ENCODE measurements at places on chromosomes 12 and 14.

DNA sequence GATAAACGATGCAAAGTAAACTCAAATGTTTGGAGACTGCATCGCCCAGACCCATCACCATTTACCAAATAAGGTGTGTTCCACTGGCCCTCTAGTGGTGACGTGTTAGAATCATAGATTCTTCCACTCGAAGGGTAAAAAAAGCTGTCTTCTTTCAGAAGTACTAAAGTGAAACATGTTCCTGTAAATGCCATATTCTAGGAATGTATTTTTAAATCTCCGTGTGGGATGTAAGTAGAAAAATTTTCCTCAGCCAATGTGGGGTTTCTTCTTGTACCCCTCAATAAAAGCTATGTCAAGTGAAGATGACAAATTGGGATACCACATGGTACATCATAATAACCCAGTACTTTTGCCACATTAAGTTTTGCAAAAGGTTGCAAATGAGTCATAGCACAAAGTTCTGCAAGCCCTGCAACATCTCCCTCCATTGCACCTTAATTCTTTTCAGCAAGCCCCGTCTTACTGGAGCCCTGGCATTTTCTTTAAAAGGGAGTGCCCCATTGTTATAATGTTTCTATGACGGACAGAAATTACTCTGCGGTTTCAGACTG lies 100.8 kb downstream of the CCER1 start:
- no peak for DNase-seq

DNA sequence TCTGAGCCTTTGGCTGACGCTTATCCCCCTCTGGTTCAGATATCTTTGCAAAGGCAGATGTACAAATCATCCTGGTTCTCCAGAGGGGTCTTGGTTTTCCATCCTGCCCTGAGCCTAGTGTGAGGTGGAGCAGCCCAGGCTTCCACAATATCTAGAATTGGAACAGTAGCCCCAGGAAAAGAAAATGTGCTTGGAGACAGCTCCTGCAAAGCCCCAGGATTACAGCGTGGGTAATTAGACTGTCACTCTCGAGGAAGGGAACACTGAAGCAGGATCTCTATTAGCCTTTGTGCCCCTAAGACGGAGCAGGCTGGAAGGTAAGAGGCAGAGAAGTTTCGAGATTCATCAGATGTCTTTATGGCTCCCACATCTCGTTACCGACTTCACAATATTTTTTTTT lies 59.4 kb downstream of the TMEM132C start:
- no peak for DNase-seq

GRCh38 chr12:95593266-95593871 lies 42.1 kb upstream of the USP44 start:
- no peak for DNase-seq

DNA sequence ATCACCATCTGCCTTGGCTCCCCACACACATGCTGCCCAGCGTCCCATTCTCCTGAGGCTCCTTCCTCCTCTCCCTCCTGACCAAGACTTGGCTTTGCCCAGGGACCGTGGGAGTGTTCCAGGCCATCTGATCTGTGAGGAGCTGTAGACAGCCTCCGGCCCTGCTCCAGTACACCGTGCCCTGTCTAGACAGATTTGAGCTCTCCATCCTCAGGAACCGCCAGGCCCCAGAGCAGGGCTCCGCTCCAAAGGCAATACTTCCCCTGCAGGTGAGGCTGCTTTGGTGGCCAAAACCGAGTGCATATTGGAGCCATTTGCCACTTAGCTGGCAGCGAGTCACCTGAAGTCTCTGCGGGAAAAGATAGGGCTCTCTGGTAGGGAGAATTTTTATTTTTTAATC lies 147.4 kb downstream of the ANO2 start:
- DNase-seq: no peak

DNA sequence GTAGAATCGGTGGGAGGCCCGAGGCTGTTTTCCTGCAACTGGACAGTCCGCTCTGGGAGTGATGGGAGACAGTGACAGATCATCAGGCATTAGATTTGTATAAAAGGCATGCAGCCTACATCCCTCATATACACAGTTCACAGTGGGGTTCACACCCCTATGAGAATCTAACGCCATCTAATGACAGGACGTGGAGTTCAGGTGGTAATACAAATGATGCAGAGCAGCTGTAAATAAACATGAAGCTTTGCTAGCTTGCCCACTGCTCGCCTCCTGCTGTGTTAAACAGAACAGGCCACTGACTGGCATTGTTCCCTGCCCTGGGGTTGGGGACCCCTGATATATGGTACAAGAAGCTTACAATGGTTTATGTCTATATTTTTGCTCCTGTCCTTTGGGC lies 179.0 kb downstream of the LRFN5 start:
- no peak for DNase-seq

DNA sequence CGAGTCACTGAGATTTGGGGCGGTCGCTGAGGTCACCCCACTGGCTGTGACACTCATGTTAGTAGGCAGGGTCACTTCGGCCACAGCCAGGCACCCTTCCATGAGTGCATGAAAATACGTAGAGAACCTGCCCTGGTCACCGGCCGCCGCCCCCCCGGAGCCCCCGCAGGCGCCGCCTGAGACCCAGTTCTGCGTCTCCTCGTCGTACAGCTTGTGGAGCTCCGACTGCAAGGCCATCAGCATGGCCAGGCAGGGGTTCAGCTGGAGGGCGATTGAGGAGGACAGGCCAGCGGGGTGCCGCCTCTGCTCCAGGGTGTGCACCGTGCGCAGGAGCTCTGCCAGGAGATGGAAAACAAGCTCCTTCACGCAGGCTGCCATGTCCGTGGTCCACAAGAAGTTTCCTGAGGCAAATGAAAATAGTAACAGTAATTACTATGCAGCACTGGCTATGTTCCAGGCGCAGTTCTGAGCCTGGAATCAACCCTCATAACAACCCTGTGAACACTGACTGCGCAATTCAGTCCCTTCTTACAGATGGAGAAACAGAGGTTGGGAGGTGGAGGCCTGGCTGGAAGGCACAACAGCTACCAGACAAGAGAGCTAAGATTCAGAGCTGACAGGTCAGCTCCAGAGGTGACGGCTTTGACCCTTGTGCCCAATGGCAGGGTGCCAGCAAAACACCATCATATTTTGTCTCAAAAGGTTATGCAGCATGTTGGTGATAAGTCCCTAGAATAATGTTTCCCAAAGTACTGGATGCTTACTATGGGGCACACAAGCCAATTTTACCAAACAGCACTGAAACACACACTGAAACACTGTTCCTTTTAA lies 59.9 kb downstream of the TRAFD1 start:
- DNase-seq: no peak

DNA sequence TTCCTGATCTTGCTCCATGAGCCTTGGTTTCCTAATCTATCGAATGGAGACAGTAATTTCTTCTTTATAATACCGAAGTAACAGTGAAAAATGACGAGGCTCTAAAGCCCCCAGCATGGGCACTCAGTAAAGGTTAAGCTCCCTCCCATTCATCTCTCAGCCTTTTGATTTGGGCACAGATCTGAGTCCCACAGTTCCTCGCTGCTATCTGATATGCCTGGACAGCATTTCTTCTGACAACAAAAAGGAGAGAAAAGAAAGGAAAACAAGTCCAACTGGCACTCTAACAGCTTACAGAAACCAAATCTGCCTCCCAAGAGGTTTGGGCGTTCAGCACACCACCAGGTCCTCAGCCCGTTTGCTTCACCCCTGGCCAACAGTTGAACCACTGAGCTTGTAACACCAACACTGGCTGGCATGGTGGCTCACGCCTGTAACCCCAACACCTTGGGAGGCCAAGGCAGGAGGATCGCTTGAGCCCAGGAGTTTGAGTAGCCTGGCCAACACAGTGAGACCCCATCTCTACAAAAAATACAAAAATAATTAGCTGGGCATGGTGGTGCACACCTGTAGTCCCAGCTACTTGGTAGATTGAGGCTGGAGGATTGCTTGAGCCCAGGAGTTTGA lies 19.5 kb downstream of the CCDC88C start:
- DNase-seq: no peak

GRCh38 chr14:102138535-102138934 lies 1.2 kb upstream of the WDR20 start:
- DNase-seq: no peak

DNA sequence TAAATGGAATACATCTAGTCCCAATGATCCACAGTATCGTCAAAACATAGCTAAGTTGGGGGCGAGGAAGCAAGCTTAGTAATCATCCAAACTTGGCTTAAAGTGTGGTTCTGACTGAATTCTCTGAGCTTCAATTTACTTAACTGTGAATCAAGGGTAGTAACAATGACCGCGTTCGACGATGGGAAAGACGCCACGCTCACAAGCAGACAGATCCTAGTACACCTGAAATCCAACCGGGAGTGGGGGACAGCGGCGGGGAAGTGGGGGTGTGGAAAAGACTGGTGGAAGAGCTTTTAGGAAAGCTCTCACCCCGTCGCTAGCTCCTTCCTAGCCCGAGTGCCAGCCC lies 433 bp downstream of the COX16 start:
- DNase-seq: no peak

GRCh38 chr14:89724628-89724960 lies 229.9 kb downstream of the EFCAB11 start:
- DNase-seq: no peak

DNA sequence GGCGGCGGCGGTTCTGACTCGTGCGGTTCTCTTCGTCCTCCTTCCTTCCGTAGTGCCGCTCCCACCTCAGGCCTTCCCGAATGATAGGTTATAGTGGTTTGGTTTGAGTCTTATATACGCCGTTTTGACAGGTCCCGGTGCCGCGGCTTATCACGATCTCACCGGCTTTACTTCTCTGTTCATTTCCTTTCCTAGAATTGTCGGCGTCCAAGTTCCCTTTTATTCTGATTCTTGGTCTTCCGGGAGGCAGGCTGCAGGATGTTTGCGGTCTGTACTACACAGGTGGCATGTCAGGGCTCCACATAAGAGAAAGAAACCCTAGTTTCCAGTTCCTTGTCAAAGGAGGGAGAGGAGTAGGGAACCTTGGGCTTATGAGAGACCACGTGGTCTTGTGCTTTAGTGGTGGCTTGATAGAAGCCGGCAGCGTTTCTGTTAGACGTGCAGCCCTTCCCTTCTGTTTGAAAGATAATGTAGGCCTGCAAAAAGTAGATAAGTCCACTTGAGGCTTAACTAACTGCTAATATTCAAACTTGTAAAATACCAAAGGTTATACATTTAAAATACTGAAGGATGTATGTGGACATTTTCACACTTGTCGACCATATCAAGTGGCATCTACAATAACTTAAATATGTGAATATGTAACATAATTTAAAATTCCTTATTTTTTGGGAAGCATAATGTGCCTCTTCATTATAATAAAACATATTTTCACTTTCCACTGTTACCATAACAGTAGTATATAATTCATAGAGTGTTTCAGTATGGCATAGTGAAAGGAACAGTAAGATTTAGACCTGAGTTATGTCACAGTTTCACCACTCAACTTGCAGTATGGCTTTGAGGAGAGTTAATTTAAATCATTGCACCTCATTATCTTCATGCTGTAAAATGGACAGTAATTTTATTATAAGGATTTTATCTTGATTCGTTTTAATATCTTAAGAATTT lies 804 bp downstream of the USP15 start:
- peak; percentile 37 for DNase-seq

DNA sequence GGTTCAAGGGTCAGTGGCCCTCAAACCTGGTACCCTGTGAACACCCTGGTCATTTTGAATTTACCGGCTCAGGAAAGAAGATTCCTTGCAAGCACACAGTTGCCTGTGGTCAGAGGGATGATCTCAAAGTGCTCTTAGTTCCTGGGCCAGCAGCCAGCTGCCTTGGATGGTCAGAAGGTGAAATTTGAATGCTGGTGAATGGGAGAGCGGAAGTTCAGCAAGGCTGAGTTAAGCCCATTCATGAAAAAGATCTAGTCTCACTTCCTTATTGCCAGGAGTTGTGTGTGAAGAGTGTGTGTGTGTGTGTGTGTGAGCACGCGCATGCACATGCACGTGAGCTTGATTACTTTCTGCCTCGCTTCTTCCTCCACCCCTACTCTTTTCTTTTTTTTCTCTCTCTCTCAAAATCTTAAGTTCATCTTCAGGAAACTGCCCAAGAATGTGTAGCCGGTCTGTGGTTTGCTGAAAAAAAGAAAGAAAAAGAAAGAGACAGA lies 155.5 kb upstream of the CCND2 start:
- no peak for DNase-seq

DNA sequence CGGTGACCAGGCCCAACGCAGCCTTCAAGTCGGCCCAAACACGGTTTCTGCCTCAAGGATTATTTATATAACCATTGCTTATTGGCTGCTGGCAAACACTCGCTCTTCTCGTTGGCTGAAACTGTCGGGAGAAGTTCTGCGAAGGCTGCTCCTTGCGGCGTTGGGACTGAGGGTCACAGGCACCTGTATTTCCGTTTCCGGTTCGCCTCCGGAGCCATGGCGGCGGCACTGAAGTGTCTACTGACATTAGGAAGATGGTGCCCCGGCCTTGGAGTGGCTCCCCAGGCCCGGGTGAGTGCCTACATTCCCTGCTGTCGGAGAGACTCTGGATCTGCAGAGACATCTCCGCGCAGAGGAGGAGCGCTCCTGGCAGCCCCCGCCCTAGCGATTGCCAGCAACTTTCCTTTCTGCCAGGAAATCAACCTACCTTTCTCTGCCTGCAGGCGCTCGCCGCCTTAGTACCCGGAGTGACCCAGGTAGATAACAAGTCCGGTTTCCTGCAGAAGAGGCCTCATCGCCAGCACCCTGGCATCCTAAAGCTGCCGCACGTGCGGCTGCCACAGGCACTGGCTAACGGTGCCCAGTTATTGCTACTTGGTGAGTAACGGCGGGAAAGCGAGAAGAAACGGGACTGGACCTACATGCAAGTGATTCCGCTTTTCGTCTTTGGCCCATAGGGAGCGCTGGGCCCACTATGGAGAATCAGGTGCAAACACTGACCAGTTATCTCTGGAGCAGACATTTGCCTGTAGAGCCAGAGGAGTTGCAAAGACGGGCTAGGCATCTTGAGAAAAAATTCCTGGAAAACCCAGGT lies at the start of gene METTL17:
TSS of gene METTL17 (plus strand) at position 194 of the 814 bp plus-strand sequence. CDS start at position 217, 23 bp downstream.
- DNase-seq: peak; percentile 92

GRCh38 chr12:47079981-47080724 lies 394 bp upstream of the AMIGO2 start:
- no peak for DNase-seq

- DNase-seq: no peak
Measured at GRCh38 chr14:61930101-61930857, 168.1 kb downstream of the SNAPC1 start.

- DNase-seq: no peak
Measured at GRCh38 chr12:145369-145960, 68.5 kb downstream of the SLC6A12 start.

DNA sequence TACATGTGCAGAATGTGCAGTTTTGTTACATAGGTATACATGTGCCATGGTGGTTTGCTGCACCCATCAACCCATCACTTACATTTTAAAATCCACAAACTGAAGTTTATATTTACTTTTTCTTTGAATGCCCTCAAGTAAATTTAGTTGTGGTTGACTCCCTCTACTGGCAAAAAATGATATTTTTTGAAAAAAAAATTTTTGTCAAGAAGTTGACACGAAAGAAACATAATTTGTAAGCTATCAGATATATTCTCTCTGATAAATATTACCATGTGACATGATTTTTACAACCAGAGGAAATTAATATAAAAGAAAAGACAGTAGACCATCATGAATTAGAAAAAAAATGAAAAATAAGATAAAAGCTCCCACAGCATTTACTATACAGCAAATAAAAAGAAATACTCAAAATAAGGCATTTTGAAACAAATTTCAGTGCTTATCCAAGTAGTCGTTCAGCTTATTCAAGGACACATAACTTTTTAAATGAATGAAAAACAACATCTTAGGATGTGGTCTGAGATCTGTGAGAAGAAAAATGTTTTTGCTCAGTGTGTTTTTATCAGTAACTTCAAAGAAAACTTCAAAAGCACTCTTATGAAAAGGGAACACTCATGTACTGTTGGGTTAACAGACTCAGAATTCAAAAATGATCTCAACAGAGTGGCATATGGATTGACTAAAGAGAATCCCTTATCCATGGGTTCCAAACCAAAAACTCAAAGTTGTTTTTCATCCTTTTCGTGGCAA lies 30.0 kb upstream of the GRIP1 start:
- DNase-seq: no peak
